ENCODE measurements at places on chromosomes 4 and X.
A peak's percentile ranks its signal among the peaks of the same experiment; 100 is the strongest.

DNA sequence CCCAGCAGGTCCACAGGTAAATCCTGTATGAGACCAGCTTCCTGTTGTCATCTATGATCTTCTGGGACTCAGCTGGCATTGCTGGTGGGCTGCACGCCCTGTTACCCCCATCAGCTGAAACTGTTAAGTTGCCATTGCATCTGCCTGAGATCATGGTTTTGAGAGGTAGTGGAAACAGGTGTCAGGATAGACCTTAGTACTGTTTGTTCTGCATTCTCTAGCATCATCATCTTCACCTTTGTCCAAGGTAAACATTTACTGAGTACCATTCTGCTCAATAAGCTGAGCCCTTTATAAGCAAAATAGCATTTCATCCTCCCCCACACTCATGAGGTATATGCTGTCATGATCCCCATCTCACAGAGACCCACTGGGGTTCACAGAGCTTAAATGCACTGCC, 42.9 kb upstream of the PROM1 start:
- no peak for DNase-seq

DNA sequence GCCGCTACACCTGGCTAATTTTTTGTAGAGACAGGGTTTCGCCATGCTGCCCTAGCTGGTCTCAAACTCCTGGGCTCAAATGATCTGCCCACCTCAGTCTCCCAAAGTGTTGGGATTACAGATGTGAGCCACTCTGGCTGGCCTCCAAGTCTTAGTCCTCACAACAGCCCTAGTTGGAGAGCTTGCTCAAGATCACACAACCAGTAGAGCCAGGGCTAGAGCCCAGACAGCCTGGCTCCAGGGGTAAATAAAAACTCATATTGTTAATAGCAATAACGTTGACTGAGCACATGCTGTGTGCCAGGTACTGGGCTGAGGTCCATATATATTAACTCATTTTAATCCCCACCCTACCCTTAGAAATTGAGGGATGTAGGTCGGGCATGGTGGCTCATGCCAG, 7.3 kb upstream of the JAKMIP1 start:
- DNase-seq: no peak

DNA sequence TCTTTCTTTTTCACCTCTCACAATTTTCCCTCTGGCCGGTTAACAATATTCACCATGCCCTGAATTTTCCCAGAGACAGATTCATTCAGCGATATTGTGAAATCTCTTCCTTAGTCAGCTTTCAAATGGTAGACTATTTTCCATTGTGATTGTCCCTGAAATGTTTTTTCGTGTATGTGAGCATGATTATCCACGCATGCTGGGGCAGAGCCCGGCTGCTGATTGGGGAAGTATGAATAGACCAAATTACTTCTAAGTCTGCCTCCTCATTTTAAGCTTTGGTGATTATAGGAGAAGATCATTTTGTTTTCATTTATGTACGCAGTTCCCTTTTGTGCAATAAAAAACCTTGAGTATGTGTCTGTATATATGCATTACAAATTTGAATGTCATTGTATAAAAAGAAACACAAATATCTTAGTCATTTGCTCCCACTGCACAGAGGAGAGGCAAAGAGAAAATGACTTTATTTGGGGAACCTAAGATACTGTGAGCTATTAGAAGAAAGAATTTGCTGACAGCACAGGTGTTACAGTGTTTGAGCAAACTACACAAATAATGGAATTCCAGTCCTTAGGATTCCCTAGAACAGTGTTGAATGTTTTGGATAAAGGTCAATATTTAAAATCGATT, 11.3 kb downstream of the DTHD1 start:
- no peak for DNase-seq

DNA sequence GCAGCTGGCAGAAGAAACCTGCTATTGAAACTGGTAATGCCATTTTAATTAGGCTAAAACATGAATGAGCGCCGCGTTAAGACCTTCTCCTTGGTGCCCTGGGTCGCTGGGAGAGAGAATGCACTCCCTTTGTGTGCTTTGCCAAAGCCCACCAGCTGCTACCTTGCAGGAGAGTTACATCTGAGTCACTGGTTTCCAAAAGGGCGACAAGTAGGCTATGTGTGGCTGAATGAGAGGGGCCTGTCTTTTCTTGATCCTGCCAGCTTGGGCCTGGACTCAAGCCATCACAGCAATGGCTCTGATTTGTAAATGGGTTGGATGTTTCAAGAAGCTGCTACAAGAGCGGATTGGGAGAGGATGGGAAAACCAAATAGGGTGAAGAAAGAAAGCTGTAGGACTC, 81.5 kb downstream of the NHS start:
- DNase-seq: no peak

- DNase-seq: peak; percentile 87
Observed at GRCh38 chr4:54439831-54440243, 210.7 kb downstream of the PDGFRA start.

GRCh38 chrX:141180851-141181250, 3.9 kb upstream of the LDOC1 start:
- no peak for DNase-seq

DNA sequence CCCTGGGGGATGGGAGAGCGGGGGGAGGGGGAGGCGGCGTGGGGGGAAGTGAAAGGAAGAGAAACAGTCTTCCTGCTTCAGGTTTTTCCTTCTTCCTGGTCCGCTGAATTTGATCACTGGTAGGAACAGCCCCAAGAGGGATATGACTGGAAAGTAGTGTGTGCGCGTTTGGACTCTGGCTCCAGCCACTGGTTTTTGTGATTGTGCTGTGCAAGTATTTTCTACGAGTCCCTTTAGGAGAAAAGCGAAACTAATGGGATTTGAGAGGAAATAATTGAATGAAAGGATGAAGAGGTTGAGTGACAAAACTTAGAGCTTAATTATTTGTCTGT, 836 bp downstream of the PRRG1 start:
- peak; percentile 52 for DNase-seq

DNA sequence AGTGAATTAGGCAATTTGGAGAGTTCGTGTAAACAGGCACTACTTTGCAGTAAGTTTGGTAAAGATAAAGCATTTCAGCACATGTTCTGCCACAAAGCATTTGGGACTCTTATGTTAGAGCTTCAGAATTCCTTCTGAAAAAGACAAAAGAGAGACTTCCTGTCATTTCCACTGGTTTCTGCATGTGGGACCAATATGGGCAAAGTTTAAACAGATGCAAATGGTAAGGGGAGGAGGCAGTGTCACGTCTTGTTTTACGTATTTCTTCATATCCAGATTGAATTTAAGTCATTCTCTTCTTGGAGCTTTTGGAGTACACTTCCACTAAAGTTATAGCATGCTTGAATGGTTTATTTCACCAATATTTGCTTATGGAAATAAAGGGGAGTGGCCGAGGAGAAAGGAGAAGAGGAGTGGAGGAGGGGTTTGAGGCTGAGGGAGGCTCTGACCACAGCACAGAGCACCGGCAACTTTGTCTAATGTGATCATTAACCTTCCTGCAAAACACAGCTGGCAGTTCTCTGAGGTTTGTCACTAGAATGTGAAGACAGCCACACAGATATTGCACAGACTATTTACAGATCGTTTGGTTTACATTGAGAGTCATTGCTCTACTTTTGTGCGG, at the start of gene APELA:
APELA (plus strand) TSS at position 479 of the 625 bp plus-strand sequence. CDS start 154 bp downstream, outside the sequence.
- no peak for DNase-seq

GRCh38 chr4:107806196-107806595, 18.5 kb upstream of the SGMS2 start:
- no peak for DNase-seq

DNA sequence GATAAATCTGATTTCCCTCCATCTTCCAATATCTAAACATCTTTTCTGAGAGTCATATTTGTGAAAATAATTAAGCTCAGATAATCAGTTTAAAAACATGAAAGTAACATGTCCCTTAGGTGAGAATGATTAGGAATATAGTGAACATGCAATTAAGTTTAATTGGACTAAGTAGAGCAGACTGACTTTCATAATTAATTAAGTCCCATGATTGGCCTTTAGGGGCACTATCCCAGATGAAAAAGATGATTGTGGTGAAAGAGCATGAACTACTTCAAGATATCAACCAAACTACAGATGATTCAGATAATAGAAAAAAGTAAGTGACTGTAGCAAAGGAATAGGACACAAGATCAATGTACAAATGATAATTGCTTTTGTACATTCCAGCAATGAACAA, 758.8 kb downstream of the STIM2 start:
- DNase-seq: no peak
